ENCODE measurements at places on chromosomes 6 and 20. TPM values are rescaled to one million over a fixed set of nuclear protein-coding genes. Genes with fewer than 3 reads are reported as not detected.

LY6G6F gene
- not detected for total RNA-seq

NKAPL gene
- not detected for total RNA-seq

PRSS35 gene
- 1.3 TPM for total RNA-seq

DNA sequence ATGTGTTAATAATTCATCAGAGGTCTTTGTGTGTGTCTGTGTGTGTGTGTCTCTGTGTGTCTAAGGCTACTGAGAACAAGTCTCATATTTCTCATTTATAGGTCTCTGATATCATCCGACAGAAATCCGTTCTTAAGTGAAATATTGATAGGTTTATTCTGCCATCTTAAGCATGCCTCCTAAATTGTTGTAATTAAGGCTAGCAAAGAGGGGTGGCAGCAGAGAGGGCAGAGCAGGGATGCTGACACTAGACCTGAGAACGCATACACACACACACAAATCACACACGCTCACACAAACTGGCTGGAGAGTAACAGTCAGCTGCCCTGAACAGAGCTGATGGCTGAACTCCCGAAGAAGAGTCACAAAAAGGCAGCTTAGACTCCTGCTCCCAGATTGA, 84.9 kb upstream of the LRFN2 start:
- DNase-seq: no peak

- DNase-seq: no peak
Observed at GRCh38 chr6:3878048-3878666, 29.0 kb downstream of the FAM50B start.

- DNase-seq: peak; percentile 72
Observed at GRCh38 chr20:50278684-50279531, 88.3 kb downstream of the CEBPB start.

DNA sequence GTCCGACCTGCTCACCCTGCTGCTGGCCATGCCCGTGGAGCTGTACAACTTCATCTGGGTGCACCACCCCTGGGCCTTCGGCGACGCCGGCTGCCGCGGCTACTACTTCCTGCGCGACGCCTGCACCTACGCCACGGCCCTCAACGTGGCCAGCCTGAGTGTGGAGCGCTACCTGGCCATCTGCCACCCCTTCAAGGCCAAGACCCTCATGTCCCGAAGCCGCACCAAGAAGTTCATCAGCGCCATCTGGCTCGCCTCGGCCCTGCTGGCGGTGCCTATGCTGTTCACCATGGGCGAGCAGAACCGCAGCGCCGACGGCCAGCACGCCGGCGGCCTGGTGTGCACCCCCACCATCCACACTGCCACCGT, 885 bp downstream of the NTSR1 start:
- DNase-seq: no peak

Data from A172 (cell line).